ENCODE measurements at places on chromosomes 13 and 19. TPM values are rescaled to one million over a fixed set of nuclear protein-coding genes. Genes with fewer than 3 reads are reported as not detected.

GRCh38 chr13:69418319-69418718 lies 689.3 kb upstream of the ATXN8OS start:
- no peak for DNase-seq

DNA sequence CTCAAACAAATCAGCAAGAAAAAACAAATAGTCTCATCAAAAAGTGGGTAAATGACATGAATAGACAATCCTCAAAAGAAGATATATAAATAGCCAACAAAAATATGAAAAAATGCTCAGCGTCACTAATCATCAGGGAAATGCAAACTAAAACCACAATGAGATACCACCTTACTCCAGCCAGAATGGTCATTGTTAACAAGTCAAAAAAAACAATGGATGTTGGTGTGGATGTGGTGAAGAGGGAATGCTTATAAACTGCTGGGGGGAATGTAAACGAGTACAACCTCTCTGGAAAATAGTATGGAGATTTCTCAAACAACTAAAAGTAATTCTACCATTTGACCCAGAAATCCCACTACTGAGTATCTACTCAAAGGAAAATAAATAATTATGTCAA lies 239.2 kb upstream of the RFC3 start:
- no peak for DNase-seq

- no peak for DNase-seq
Observed at GRCh38 chr13:33375421-33375820, 89.9 kb upstream of the STARD13 start.

Gene HSPB6
- 21.9 TPM for total RNA-seq

Gene HSH2D
- total RNA-seq: 0.31 TPM

- DNase-seq: no peak
Observed at GRCh38 chr13:36530861-36531590, 98.7 kb downstream of the CCNA1 start.

Gene KLK4
- total RNA-seq: not detected

GRCh38 chr19:28332351-28332750 lies 880.6 kb downstream of the UQCRFS1 start:
- DNase-seq: no peak

DNA sequence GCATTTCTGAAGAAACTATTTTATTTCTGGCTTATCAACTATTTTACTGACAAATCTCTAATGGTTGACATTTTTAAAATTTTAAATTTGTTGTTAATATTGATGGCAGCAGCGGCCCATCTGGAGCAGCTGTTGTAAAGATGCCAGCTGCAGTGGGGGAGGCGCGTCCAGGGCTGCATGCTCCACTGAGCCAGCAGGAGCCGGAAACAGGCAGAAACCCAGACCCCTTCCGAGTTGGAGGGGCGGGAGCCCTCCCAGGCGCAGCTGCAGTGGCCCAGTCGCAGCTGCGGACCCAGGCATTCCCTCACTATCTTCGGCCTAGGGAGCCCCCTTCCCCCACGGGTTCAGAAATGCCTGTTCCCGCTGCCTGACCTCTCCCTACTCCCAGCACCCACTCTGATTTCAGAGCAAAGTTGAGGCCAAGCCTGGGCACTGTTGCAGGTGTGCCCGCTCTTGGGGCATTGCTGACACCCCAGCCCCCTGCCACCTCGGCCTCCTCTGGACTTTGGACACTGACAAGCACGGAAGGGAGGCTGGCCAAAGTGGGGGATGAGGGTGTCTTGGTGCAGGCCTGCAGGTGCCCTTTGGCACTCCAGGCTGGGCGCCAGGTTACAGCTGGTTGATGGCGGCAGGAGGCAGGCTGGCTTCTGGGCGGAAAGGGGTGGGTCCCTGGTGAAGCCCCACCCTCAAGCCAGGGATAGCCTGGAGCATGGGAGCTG lies 69.2 kb downstream of the PIBF1 start:
- no peak for DNase-seq

Gene IL17D
- total RNA-seq: not detected

Gene C13orf42
- total RNA-seq: not detected

- no peak for DNase-seq
Observed at GRCh38 chr13:32811297-32811800, 204.9 kb upstream of the KL start.

DNA sequence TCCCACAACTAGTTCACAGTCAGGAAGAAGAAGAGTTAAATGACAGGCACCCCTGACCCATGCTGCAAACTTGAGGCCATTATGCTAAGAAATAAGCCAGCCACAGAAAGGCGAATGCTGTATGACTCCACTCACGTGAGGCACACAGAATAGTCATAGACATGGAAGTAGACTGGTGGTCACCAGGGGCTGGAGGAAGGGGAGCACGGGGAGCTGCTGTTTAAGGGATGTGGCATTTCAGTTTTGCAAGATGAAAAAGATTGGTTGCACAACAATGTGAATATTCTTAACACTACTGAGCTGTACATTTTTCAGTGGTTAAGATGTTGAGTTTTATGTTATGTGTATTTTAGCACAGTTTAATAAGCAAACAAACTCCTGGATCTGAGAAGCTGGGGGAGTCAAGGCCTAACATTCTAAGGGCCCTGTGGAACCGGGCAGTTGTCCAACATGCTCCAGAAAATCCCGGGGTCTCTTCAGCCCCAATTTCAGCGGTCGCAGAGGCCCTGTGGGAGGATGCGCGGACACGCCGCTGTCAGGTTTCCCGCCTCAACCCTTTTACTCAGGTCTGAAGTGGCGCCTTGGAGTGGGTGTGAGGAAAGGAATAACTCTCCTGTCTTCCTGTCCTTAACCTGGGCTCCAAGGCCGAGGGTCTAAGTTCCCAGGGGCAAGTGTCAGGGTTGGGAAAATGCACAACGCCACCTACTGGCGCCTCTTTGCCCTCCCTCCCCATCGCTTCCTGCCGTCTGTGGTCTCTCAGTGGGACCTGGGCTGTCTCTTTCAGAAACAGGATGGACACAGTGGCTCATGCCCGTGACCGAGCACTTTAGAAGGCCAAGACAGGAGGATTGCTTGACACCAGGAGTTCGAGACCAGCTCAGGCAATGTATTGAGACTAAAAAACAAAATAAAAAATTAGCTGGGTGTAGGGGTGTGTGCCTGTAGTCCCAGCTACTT lies 4.4 kb upstream of the TMEM272 start:
- no peak for DNase-seq

DNA sequence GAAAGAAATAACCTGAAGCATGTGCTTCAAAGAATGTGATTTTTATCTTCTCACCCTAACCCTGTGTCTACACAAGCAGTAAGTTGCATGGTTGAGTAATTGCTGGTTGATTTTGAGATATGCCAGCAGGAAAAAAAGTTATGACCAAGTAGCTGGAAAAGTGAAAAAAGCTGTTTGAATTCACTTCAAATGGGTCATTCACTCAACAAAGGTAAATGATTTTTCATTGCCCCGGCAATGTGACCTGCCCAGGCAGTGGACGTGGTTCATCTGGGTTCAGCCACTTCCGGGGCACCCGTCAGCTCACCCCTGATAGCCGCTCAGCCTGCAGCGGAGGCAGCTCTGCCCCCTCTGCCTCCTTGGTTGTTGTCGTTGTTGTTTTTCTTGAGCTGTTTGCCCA lies 18.5 kb downstream of the TNFRSF19 start:
- no peak for DNase-seq

DNA sequence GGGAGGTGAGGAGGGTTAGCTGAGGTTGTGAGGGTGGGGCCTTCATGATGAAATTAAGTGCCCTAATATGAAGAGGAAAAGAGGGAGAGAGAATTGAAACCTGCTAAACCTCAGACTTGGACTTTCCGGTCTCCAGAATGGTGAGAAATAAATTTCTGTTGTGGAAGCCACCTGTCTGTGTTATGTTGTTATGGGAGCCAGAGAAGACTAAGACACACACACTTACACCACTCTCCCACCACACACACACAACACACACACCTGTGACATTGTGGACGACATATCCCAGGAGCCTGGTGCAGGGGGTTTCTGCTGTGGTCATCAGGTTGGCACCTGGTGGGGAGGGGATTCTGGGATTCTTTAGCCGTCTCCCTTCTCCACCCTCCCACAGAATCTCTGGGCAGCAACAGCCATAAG lies 14.0 kb downstream of the KLK4 start:
- no peak for DNase-seq

- DNase-seq: no peak
Observed at GRCh38 chr19:51296336-51297093, 14.9 kb upstream of the IGLON5 start.
